ENCODE measurements at places on chromosomes 2 and 18.

GRCh38 chr2:215843579-215843978 lies 169.8 kb downstream of the MREG start:
- no peak for DNase-seq

GRCh38 chr2:36287363-36288275 lies 68.0 kb upstream of the CRIM1 start:
- no peak for DNase-seq

DNA sequence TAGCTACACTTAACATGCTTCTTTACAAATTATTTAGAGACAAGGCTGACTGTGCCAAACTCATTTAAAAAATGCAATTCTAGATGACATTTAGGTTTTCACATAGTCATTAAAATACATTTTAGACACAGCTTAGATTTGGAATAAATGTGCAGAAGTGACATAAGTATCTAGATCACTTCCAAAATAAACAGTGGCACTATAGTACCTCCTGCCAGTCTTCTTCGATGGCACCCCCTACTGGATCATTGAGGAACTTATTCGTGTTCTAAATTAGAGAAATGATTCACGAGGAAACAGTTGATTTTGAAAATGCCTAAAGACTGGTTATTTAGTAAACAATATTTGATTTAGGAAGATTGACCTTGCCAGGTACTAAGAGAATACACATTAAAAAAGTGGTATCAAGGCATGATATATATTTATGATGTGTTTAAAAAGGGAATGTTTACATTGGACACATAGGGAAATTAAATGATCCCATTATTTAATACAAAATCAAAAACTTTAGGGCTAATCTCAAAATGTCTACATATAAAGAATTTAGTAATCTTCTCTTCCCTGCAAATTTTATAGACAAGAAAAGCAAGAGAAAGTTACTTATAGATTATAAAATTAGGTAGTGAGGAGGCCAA lies 323.9 kb downstream of the XIRP2 start:
- DNase-seq: no peak

- DNase-seq: no peak
These were observed 126.5 kb downstream of the RNF144A start for GRCh38 chr2:7043690-7044089.

DNA sequence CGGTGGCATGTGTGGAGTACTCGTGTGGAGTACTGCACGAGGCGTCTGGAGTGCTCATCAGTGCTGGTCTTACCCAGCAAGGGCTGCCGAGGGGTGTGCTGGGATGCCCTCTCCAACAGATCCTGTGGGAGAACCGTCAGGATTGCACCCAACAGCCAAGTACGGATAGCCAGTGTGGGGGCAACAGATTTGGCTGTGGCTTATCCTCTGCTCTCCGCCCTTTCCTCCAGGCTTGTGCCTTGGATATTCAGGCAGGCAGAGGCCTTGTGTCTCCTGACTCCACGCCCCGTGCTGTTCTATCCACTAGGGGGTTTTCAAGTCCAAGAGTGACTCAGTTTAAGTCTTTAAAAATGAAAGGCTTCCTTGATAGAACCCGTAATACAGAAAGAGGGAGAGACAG lies 321.0 kb upstream of the HS6ST1 start:
- DNase-seq: no peak

DNA sequence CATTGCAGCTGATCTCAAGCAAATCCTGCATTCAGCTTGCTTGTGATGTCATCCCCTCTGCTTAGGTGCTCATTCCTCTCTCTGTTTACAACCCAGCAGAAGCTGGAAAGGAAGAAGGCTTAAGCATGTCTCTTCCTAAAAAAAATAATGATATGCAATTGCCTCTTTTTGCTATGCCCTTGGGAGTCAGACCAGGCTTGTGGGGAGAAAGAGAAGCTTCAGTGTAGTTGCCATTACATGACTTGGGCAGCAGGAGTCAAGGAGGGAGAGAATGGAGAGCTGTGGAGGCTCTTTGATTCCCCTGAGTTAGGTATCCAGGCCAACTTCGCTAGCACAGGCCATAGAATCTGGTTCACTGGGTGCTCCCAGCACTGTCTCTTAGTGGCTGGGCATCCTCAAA lies 101.1 kb downstream of the MAPK4 start:
- DNase-seq: no peak

- no peak for DNase-seq
These were observed 16.1 kb downstream of the MBP start for GRCh38 chr18:77116201-77117080.

DNA sequence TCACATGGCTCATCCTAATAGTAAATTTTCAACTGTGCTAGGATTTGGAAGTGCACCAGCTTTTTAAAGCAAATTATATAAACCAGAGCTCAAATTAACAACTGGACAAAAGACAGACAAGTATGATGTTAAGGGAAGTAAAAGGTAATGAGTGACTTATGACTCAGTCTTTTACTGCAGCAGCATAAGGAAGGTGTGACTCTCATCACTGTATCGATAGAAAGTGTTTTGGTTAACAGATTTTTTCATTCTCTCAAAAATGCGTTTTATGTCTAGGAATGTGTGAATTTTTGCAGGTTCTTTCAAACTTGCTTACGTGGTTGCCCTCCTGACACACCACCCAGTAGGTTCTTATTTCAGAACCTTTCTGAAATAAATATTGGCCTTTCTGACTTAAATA lies 244.2 kb upstream of the BOD1L2 start:
- no peak for DNase-seq

GRCh38 chr2:73952499-73953446 lies 26.1 kb downstream of the DGUOK start:
- DNase-seq: no peak

GRCh38 chr2:231277962-231278361 lies 79.5 kb downstream of the ARMC9 start:
- no peak for DNase-seq

DNA sequence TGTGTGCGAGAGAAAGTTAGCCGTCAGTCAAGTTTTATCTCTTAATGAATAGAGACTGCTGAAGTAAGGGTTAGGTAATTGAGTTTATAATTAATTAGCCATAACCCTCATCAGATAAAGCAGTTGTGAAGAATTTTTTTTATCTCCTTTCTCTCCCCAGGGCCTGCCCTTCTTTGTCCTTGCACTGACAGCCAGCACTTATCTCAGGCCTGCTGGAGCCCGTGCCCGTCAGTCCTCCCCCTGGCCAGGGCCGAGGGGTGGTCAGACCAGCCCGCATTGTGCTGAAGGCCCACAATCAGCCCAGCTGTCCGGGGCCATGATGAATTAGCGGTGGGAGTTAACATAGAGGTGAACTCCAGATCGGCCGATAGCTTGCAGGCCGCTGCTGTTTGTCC lies 315.7 kb downstream of the GBX2 start:
- DNase-seq: no peak

DNA sequence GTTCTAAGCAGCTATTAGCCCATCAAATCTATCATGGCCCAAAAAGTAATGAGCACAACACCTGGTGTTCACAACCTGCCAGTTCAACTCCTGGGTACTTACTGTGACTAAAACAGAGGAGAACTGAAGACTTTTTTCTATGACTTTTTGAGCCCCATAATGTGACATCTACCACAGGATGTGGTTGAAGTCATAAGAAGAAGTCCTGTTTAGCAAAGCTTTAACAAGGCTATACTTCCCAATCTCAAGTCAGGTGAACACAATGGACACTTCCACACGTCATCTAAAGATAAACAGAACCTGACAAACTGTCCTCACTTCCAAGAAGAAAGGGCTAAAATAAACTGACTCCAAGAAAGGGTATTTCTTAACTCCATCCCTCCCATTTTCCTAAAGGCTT lies 138.8 kb downstream of the ATAD2B start:
- DNase-seq: no peak

GRCh38 chr2:24771061-24771460 lies 22.1 kb downstream of the PTRHD1 start:
- no peak for DNase-seq

GRCh38 chr2:241858206-241859016 lies at the start of gene PDCD1:
PDCD1 (minus strand) TSS chr2:241858894; CDS start chr2:241858838, 56 bp downstream.
- DNase-seq: no peak

DNA sequence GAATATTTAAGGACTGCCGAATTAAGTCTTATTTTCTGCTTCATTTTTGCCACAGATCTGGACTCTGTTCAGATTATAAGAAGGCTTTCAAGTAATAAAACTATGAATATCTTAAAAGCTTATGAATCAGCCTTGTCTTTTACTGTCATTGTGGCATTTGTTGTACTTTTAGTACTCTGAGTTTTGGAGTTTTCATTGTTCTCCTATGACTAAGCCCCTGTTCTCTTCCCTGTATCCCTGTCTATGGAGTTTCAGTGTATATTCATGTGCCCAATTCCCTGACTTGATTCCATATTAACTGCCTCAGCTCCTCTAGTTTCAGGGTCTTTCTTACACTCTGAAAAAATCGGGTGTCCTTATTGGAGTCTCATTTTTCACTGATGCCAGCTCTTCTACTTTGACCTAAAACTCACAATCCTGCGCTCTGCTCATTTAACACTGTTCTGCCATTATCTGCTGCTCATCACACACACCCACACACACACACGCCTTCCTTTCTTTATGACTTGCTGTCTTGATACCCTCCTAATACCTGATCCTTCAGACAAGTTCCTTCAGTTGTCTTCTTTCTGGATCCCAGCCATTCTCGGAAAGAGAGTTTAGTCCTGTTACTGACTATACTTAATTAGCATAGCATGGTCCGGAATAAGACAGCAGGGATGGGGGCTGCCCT lies 511.8 kb downstream of the CPS1 start:
- DNase-seq: no peak

- no peak for DNase-seq
These were observed 10.9 kb downstream of the WIPF1 start for GRCh38 chr2:174586418-174587295.

DNA sequence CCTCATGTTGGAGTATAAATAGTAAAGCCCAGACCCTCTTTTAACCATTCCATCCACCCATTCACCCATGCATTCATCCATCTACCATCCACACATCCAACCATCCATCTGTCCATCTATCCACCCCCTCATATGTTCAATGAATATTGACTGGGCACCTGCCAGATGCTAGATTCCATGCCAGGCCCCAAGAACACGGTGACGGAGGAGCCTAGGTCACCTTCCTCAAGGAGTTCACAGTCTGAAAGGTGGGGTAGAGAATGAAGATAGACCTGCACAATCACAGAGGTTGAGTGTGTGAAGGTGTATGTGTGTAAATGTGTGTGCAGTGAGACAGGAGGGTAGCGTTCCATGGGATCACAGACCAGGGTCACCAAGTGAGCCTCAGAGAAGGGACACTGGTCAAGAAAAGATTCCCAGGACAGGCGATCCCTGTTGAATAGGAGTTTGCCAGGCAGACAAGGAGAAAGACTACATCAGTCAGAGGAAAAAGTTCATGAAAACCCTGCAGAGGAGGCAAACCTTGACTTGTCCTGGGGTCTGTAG lies 287.2 kb downstream of the CYP26B1 start:
- no peak for DNase-seq

DNA sequence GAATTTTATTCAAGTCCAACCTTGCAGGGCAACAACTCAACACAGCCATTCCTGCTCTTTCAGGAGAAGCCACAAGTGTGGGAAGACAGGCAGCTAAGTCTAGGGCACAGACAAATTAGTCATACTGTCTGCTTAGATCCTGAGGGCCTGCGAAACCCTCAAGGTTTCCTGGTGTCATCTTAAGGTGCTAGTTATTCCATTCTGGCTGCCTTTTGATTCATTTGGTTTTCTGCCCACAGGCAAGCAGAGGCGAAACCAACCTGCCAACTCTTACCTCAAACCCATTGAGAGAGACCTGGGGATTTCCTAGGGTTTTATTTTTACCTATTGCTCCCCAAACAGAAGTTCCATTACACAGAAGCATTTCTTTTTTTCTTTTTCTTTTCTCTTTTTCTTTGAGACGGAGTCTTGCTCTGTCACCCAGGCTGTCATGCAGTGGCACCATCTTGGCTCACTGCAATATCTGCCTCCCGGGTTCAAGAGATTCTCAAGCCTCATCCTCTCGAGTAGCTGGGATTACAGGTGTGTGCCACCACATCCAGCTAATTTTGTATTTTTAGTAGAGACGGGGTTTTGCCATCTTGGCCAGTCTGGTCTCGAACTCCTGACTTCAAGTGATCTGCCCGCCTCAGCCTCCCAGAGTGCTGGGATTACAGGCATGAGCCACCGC lies 23.7 kb upstream of the SCYGR1 start:
- DNase-seq: peak; percentile 14

DNA sequence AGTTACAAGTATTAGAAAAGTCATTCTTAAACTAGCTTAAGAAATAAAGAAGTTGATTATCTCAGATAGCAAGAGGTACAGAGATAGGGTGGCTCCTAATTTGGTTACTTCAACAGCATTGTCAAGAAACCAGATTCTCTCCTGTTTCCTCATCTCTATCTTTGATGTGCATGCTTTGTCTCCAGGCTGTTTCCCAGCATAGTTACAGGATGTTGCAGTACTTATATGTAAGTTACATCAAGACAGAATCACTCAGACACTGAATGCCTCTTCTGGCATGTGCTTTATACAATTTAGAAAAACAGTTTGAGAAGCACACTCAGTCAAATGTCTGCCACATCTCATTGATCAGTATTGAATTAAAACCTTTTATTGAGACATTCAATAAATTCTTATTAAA lies 189.5 kb upstream of the UBE2E3 start:
- DNase-seq: no peak

GRCh38 chr2:204145791-204146190 lies 209.2 kb downstream of the ICOS start:
- no peak for DNase-seq
